ENCODE measurements at places on chromosomes 1 and 21.

DNA sequence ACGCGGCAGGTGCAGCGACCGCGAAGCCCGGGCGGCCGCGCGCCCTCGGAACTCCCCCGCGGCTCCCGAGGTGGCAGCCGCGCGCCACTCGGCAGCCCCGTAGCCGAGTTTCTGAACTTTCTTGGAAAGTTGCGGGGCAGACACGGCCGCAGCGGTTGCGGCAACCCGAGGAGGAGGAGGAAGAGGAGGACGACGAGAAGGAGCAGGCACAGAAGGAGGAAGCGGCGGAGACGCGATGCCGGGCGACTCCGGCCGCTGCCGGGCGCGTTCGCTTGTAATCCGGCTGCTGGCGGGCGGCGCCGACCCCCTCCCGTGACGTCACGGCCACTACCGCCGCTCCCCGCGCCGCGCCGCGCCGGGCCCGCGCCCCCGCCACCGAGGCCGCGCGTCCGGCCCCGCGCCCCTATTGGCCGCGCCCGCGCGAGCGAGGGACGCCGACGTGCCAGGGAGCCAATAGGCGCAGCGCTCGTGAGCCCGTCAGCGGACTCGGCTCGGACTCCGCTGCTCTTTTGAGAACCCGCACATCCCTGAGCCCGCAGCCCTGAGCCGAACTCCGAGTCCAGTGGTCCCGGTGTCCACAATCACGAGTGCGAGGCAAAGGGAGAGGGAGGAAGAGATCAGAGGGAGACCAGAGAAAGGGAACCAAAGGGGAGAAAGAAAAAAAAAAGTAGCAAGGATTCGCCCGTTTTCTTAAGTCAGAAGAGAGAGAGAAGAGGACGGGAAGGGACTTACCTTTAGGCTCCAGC is 736 bp upstream of the BARHL2 start:
- peak; percentile 71 for DNase-seq

DNA sequence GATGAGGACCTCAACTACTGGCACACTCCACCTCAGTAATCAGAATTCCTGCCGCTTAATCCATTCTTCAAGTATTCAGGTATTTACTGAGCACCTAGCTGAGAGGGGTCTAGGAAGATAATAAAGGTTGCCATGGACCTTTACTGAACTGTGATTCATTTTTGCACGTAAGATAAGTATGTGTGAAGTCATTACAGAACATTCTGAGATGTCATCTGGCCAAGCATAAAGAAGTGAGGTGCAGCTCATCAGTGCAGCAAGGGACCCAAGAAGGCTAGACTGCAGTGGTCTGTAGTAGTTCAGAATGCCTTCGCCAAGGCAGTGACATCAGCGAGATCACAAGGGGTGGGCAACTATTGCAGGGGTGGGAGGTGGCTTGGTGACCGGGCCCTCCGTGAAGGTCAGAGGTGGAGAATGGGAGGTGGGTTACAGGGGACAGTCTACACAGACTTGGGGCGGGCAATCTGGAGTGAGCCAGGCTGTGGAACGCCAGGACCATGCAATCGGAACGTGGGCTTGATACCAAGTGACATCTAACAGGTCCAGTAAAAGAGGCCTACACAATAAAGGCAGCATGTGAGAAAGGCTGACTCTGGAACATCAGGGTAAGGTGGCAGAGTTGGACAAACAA is 107.4 kb downstream of the SLC45A1 start:
- no peak for DNase-seq

GRCh38 chr1:41386196-41386663 is 25.0 kb downstream of the FOXO6 start:
- DNase-seq, result no peak

GRCh38 chr1:171140401-171140800 is 44.7 kb upstream of the FMO2 start:
- DNase-seq, result no peak
